Epithelial cell of esophagus (primary cell): ENCODE measurements at places on chromosomes 1 and 21.

DNA sequence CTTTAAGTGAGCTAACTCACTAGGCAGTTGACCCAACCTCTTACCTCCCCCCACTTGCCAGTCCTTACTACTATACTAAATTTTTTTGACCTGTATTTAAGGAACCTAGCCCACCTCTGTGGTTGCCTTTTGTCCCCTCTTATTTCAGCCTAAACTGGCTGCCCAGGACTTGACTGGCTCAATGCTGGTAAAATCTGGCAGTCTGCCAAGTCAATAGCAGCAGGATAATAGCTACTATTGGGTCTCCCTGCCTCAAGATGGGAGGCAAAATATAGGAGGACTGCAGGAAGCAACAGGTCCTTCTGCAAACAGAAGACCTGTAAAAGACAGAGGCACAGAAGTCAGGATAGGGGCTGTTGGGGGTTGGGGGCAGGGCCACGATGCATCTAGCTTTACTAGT lies 144.2 kb upstream of the POGK start:
- DNase-seq = no peak

- peak; percentile 98 for DNase-seq
Measured at GRCh38 chr1:183185941-183186490, at the start of gene LAMC2. Gene LAMC2 (plus strand): TSS chr1:183186264. CDS start chr1:183186353, 89 bp downstream.

DNA sequence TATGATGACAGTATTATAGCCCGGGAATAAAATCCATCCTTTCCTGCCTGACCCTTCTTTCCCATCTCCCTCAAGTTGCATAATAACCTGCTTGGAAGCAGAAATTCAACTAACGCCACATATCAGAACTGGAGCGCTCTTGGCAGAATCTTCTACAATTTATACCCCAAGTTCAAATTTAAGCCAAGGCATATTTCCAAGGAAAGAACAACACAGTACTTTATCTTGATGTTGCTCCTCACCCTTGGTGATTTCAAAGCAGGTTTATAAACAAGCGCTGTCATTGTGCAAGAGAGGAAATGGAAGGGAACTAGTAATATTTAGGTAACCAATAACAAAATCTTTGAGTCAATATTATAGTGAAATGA lies 38.0 kb upstream of the PTGFRN start:
- DNase-seq = peak; percentile 47

DNA sequence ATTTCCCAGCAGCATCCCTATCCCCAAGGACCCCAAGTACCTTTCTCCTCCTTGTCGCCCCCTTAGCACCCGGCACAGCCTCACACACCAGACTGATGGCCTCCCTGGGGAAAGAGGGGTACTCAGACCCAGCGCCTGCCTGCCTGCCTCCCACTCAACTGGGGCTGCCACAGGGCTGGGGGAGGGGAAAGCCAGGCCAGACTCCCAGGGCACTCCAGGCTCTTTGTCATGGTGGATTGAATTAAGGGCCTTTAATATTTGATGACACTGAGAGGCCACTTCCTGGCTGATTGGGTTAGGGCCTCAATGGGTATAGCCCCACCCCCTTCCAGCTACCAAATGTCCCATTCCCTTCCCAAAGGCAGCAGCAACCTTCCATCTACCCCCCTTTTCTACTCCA lies 1.8 kb downstream of the SHC1 start:
- no peak for DNase-seq

GRCh38 chr1:143720087-143721023 lies 251.4 kb downstream of the FAM72C start:
- DNase-seq = peak; percentile 48

GRCh38 chr1:83978056-83978455 lies 20.9 kb downstream of the TTLL7 start:
- no peak for DNase-seq

DNA sequence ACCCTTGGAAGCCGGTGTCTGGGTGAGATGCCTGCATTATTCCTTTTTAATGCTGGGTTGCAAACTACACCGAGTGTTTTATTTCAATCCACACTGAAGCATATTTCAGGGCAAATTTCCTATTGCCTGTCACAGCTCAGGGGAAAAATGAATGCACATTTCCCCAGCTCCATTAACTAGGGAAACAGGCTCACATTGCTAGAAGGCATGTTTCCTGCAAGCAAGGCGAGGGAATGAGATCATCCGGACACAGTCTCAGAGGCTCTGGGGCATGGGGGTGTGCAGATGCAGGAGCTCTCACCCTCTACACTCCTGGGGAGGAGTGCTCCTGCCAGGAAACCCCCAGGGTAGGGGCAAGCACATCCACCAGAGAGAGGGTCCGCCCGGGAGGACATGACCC lies 24.6 kb downstream of the SYT2 start:
- peak; percentile 27 for DNase-seq

- no peak for DNase-seq
Measured at GRCh38 chr1:208242146-208242545, 2.0 kb downstream of the PLXNA2 start.

- peak; percentile 93 for DNase-seq
Measured at GRCh38 chr1:166789286-166789685, 50.0 kb upstream of the POGK start.

DNA sequence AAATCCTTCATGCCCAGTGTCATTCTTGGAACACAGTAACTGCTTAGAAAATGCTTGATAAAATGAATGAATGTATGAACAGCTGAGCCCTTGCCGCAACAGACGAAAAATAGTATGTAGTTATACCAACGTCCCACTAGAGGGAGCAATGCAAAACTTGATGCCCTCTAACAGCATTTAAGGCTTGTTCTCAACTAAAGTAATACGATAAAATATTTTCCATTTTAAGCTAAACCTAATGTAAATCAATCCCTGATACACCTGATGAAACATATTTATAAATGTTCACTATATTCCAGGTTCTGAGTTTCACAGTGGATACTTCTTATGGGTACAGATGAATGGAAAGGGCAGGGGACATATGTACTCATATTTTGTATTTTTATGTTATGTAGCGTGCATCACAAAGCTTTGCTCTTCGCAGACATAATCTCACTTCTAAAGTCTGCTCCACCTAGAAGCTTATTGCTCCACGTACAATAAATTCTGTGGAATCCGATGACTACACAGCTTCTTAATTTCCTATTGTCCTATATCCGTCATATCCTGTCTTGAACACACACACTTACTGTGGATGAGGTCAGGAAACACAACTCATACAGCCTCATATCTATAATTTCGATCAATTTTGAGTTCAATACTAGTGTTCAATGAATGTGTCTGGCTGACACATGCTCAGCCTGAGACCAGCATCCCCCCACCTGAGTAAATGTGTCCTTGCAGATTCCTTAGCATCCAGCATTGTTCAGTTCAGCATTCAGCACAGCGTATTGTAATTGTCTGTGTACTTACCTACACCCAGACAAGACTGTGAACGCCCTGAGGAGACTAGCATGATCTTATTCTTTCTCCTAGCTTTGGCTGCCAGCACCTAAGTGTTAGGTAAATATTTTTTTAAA lies 4.4 kb upstream of the UTP25 start:
- DNase-seq = peak; percentile 91
